ENCODE measurements at places on chromosomes 4 and X.

- ATAC-seq = no peak
These were observed 132.4 kb upstream of the LIMCH1 start for GRCh38 chr4:41405464-41406112.

GRCh38 chr4:117545039-117545438 lies 459.7 kb upstream of the TRAM1L1 start:
- ATAC-seq = no peak

- ATAC-seq = no peak
These were observed 13.1 kb downstream of the FGFR3 start for GRCh38 chr4:1806223-1806564.

DNA sequence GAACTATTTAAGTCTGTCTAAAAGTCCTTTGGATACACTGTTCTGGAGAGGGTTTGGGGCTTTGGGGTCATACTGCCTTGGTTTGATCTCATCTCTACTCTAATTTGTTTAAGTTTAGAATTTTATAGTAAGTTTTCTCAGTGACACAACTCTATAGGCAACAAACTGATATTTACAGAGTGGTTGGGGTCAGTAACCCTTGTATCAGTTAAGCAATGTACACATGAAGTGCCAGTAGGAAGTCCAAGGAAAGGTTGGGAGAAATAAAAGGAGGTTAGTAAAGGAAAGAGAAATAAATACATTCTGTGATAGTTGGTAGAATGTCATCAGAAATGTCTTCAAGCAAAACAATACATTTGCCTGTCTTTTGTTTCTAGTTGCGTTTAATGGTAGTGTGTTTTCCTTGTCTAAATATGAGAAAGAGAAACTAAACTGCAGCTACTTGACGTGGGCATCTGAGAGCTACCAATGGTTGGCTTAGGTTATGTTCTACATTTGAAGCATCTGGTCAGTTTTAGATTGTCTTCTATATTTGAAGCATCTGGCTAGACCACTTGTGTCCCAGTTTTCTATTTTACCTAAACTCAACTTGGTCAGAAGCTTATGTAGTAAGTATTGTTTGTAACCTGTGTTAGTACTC lies 6.9 kb downstream of the ATP7A start:
- no peak for ATAC-seq

DNA sequence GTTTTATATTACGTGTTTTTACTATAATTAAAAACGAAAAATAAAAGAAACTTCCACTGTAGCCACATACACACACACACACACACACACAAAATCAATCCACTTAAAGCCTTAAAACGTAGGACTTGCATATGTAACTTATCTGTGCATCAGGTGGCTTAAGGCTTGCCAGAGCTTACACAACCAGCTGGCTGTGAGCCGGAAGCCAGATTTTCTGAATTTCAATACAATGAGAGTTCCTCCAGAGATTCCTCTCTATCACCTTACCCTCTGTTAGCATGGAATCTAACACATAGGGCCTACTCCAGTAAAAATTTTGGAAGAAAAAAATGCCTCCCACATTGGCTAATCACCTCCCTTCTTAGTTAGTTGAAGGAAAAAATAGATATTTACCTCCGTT lies 27.9 kb upstream of the SLITRK4 start:
- ATAC-seq = no peak

GRCh38 chr4:8061145-8061544 lies 97.5 kb downstream of the ABLIM2 start:
- no peak for ATAC-seq

GRCh38 chr4:149031399-149031798 lies 589.2 kb upstream of the NR3C2 start:
- no peak for ATAC-seq

GRCh38 chr4:37966044-37966443 lies 5.8 kb downstream of the PTTG2 start:
- no peak for ATAC-seq

DNA sequence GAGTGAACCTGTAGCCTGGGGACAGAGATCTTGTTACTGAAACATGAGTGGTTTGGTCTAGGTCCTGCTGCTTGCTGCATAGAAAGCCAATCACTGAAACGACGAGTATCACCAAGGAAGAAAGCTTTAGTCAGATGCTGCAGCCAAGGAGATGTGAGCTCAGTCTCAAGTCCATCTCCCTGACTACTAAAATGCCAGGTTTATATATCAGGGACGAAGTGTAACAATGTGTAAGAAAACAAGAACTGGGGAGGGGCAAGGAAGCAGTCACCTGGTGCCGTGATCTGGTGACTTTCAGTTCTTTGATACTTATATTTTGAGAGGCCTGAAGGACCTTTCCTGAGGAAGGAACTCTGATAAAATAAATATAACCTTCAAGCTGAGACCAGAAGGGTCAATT lies 19.6 kb upstream of the ABRAXAS1 start:
- ATAC-seq = peak; percentile 47

- peak; percentile 93 for ATAC-seq
These were observed at the start of gene ARL9 for GRCh38 chr4:56505269-56506130. ARL9 (plus strand) TSS chr4:56505791; CDS start chr4:56505863, 72 bp downstream.
